ENCODE measurements at places on chromosomes 13 and 19.

- H3K4me3 ChIP-seq, result no peak overlapping the region
- no peaks in the 10 kb centered on the region for H3K4me1 ChIP-seq
- H3K36me3 ChIP-seq, result no peaks in the 10 kb centered on the region
- no peak overlapping the region for H3K27ac ChIP-seq
These were observed 34.4 kb downstream of the LMO7 start for GRCh38 chr13:75670496-75670895.

DNA sequence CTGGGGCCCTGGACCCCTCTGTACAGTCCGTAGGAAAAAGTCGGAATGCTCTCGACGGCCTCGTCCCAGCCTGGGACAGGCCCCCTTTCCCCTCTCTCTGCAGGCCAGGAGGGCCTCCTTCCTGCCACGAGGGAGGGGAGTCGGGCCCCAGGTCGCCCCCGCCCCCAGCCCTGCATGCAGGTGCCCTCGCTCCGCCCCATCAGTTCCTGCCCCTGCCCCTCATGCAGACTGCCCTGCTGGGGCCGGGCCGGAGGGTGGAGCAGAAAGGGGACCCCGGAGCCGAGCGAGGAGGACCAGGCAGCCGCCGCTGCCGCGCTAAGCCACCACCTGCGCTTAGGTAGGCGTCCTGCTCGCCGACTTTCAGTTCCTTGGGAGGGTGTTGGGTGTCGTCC, 7.3 kb downstream of the LYL1 start:
- H3K4me1 ChIP-seq, result peaks cover 21% of the 10 kb centered on the region
- H3K4me3 ChIP-seq, result no peak overlapping the region
- no peak for DNase-seq
- no peak overlapping the region for H3K27ac ChIP-seq

- H3K27ac ChIP-seq, result no peak overlapping the region
- H3K4me1 ChIP-seq, result peaks cover 11% of the 10 kb centered on the region
- peaks cover 6% of the 10 kb centered on the region for H3K36me3 ChIP-seq
- no peak for DNase-seq
These were observed 41.9 kb upstream of the RAP2A start for GRCh38 chr13:97392020-97392419.

DNA sequence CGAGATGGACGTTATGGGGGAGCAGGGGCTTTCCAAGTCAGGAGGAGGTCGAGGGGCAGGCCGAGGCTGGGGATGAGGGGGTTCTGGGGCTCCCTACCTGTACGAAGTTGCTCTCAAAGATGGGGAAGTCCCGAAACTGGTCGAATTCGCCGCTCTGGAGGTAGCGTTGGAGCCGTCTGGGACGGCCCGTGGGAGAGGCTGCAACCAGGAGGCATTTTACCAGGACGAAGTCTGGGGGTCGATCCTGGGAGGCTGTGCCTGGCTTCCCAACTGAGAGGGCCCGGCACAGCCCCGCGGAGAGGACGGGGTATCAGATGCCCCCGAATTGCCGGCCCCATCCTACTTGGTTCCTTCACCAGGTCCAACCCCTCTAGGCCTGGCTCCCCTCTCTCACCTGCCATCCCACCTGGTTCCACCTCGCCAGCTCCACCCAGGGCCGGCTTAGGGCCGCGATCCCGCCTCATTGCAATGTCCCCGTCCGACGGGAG, 527 bp upstream of the EMC10 start:
- H3K27ac ChIP-seq, result peak overlapping the region; percentile 94
- H3K36me3 ChIP-seq, result peaks cover 11% of the 10 kb centered on the region
- H3K4me1 ChIP-seq, result peaks cover 15% of the 10 kb centered on the region
- peaks cover 2% of the 10 kb centered on the region for H3K27me3 ChIP-seq

- H3K4me3 ChIP-seq, result no peak overlapping the region
- no peaks in the 10 kb centered on the region for H3K36me3 ChIP-seq
- no peaks in the 10 kb centered on the region for H3K27me3 ChIP-seq
- DNase-seq, result no peak
These were observed 5.2 kb upstream of the ZNF628 start for GRCh38 chr19:55471266-55471665.

- no peak for DNase-seq
- H3K4me3 ChIP-seq, result no peak overlapping the region
- H3K27me3 ChIP-seq, result no peaks in the 10 kb centered on the region
- peaks cover 2% of the 10 kb centered on the region for H3K36me3 ChIP-seq
- no peak overlapping the region for H3K27ac ChIP-seq
These were observed 10.3 kb downstream of the MBD3L2B start for GRCh38 chr19:7010722-7011593.

GRCh38 chr13:21898945-21899344, 228.1 kb downstream of the FGF9 start:
- H3K4me3 ChIP-seq, result no peak overlapping the region
- no peak for DNase-seq
- H3K4me1 ChIP-seq, result no peaks in the 10 kb centered on the region

- no peak for DNase-seq
- no peaks in the 10 kb centered on the region for H3K27me3 ChIP-seq
- H3K4me1 ChIP-seq, result peaks cover 11% of the 10 kb centered on the region
- H3K27ac ChIP-seq, result no peak overlapping the region
- peaks cover 18% of the 10 kb centered on the region for H3K36me3 ChIP-seq
- H3K4me3 ChIP-seq, result no peak overlapping the region
These were observed 15.8 kb downstream of the GPR180 start for GRCh38 chr13:94617389-94618000.

GRCh38 chr19:518598-519231, 11.4 kb downstream of the TPGS1 start:
- peaks cover 6% of the 10 kb centered on the region for H3K36me3 ChIP-seq
- H3K4me1 ChIP-seq, result peaks cover 7% of the 10 kb centered on the region

- H3K4me1 ChIP-seq, result peaks cover 41% of the 10 kb centered on the region
- H3K27me3 ChIP-seq, result no peaks in the 10 kb centered on the region
- DNase-seq, result no peak
- peak overlapping the region; percentile 99 for H3K4me3 ChIP-seq
These were observed 1.2 kb downstream of the HAUS8 start for GRCh38 chr19:17073869-17074633.

DNA sequence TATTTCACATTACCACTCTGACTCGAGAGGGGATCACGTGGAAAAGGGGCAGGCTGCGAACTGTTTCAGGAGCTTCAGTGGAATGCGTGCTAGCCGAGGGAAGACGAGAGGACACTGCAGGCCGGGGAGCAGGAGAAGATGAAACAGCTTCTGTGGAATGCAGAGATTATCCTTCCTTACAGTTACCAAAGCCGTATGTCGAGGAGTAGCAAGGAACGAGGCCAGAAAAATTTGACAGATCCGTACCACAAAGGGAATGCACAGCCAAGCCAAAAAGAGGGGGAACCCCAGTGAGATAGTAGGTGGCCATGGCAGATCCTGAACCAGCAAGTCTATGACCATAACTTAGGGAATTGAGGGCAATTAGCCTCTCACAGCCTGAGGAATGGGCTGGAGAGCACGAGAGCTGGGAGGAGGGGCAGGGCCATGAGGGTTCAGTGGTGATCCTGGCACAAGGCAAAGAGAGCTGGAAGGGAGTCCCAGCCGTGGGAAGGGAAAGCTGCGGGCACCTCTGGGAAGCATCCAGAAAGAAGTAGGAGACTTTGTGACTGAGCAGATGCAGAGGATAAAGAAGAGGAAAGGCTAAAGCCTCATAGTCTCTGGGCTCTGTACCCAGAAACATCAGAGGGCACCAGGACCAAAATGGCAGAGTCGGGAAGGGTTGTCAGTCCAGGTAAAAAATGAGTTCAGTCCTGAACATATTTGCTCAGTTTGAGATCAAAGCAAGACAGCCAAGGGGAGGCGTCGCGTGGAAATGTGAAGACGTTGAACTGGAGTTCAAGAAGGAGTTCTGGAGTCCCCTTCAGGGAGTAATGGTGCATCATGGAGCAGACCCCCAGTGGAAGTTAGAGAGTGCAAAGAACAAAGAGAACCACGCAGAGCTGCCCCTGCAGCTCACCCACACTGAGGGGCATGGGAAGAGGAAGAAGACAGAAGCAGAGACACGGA, 5.1 kb downstream of the COL4A1 start:
- DNase-seq, result no peak
- no peak overlapping the region for H3K27ac ChIP-seq
- H3K4me1 ChIP-seq, result peaks cover 8% of the 10 kb centered on the region
- H3K27me3 ChIP-seq, result peaks cover 68% of the 10 kb centered on the region

DNA sequence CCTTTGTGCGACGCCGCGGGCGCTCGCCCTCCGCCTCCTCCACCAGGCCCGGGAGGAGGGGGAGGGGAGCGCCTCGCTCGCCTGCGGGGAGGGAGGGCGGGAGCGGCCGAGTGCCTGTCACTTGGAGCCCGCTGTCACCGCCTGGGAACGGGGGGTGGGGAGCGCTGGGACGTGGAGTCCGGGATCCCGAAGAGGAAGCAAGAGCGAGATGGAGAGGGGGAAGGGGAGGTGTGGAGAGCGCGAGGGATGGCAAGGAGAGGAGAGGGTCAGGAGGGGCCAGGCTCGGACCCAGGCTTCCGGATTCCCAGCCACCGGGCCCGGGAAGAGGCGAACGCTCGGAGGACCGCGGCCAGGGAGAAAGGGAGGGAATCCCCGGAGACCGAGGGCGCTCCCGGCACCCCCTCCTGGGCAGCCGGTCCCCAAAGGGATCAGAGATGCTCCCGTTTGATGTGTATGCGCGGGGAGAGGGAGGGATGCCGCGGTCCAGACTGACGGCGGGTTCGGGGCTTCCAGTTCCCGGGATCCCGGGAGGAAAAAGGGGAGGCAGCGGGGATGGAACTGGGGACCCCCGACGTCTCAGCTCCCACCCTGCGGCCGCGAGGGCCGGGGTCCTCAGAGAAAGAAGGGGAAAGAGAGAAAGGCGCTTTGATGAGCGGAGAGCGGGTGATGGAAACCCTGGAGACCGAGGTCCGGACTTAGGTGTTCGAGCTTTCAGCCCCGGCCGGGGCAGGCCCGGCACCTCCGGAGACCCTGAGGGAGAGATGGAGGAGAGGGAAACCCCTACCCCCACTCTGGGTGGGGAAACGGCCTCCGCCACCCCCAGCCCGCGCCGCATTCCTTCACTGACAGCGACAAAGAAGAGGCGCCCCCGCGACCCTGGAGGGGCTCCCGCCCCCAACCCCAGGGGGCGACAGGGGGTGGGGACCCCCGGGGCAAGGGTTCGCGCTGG, 4.7 kb upstream of the DPF1 start:
- peak overlapping the region; percentile 69 for H3K4me3 ChIP-seq
- no peak for DNase-seq
- peaks cover 1% of the 10 kb centered on the region for H3K36me3 ChIP-seq

DNA sequence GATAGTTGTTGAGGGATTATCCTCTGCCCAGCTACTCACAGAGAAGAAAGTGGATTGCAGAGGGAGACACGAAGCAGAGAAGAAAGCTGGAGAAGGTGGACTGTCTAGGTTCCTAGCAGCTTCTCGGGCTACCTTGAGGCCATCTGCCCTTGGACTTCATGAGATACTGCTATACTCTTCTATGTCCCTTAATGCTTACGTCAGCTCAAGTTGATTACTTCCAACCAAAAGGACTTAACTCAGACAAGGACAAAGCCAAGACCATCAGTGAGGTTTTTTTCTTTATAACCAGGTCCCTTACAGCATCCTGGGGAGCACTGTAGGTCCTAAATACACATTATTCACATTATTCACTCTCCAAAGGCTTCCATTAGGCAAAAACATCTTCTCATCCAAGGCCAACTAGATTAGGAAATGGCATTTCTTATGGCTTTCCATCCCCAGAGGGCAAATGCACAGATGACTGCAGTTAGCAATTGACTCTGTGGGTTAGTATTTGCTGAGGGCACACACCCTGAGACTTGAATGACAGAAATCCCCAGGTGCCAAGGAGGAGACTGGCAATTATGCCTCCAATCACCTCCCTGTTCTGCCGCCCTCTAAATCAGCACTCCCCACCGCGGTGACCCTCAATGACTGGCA, 4.1 kb upstream of the UBE2L5 start:
- DNase-seq, result no peak
- H3K27ac ChIP-seq, result no peak overlapping the region
- no peaks in the 10 kb centered on the region for H3K36me3 ChIP-seq

- no peaks in the 10 kb centered on the region for H3K27me3 ChIP-seq
- H3K27ac ChIP-seq, result no peak overlapping the region
- no peaks in the 10 kb centered on the region for H3K36me3 ChIP-seq
- no peak for DNase-seq
- H3K4me3 ChIP-seq, result no peak overlapping the region
- H3K4me1 ChIP-seq, result no peaks in the 10 kb centered on the region
These were observed 66.7 kb downstream of the CDADC1 start for GRCh38 chr13:49314344-49314882.

GRCh38 chr19:17183858-17184321, 31.3 kb upstream of the USE1 start:
- H3K4me3 ChIP-seq, result peak overlapping the region; percentile 83
- peaks cover 33% of the 10 kb centered on the region for H3K36me3 ChIP-seq
- peak; percentile 60 for DNase-seq
- peaks cover 28% of the 10 kb centered on the region for H3K4me1 ChIP-seq
- peak overlapping the region; percentile 96 for H3K27ac ChIP-seq
- H3K27me3 ChIP-seq, result no peaks in the 10 kb centered on the region

DNA sequence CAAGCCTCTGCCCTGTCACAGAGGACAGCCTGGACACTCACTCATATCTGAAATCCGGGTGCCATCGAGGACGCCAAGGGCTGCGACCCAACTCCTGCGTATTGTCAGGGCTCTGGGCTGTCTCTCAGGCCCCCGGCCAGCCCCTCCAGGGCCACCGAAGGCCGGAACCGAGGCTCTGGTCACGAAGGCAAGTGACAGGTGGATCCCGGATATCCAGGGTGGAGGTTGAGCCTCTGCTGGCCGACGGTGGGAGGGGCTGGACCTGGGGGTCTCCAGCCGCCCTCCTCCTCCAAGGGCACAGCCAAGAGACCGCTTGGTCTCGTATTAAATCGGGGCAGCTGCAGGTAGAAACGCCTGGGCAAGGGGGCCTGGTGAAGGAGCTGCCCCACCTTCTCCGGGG, 5.4 kb downstream of the RNF126 start:
- H3K27ac ChIP-seq, result no peak overlapping the region
- H3K4me1 ChIP-seq, result peaks cover 17% of the 10 kb centered on the region
- no peak overlapping the region for H3K4me3 ChIP-seq
- H3K36me3 ChIP-seq, result peaks cover 10% of the 10 kb centered on the region
- no peak for DNase-seq

DNA sequence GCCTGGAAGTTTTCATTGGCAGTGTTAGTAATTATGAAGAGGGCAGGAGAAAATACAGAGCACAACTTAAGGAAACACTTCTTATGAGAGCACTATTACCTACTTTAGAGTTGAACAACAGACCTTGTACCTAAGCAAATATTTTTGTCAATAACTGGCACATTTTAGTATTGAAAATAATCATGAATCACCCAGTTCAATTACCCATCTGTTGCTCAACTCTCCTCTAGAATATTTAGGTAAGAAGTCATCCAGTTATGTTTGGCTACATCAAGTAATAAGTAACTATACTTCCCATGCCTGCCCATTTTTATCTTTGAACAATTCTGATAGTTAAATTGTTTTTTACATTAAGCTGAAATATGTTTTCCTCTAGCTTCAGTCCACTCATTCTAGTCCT, 893.4 kb downstream of the DIAPH3 start:
- H3K4me3 ChIP-seq, result no peak overlapping the region
- no peaks in the 10 kb centered on the region for H3K4me1 ChIP-seq
- H3K27me3 ChIP-seq, result peaks cover 2% of the 10 kb centered on the region
- no peaks in the 10 kb centered on the region for H3K36me3 ChIP-seq
- H3K27ac ChIP-seq, result no peak overlapping the region

- peaks cover 69% of the 10 kb centered on the region for H3K4me1 ChIP-seq
- no peak for DNase-seq
- H3K27me3 ChIP-seq, result no peaks in the 10 kb centered on the region
- H3K4me3 ChIP-seq, result no peak overlapping the region
- no peak overlapping the region for H3K27ac ChIP-seq
These were observed 37.8 kb downstream of the BRD4 start for GRCh38 chr19:15294561-15294990.

Data from activated naive CD8-positive, alpha-beta T cell treated with anti-CD3 and anti-CD28 coated beads, Interleukin-2, amount 10 ng/mL, durations not matched to agents 7 days and 5 days (primary cell).